AML-193 (cell line): ENCODE measurements at places on chromosomes 2 and 18.

- DNase-seq: no peak
Measured at GRCh38 chr2:166328147-166328546, 47.6 kb downstream of the SCN9A start.

DNA sequence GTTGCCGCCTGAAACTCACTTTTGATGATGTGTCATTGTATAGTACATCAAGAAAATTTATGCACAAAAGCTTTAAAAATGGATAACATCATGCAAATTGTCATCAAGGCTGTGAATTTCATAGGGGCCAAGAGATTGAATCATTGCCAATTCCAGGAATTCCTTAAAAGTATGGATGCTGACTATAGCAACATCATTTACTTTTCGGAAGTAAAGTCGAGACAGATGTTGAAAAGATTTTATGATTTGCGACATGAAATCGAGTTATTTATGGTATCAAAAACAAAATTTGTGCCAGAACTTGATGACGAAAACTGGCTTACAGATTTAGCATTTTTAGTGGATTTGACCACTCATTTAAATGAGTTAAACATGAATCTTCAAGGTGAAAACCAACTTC is 56.3 kb downstream of the ASB1 start:
- DNase-seq: no peak

DNA sequence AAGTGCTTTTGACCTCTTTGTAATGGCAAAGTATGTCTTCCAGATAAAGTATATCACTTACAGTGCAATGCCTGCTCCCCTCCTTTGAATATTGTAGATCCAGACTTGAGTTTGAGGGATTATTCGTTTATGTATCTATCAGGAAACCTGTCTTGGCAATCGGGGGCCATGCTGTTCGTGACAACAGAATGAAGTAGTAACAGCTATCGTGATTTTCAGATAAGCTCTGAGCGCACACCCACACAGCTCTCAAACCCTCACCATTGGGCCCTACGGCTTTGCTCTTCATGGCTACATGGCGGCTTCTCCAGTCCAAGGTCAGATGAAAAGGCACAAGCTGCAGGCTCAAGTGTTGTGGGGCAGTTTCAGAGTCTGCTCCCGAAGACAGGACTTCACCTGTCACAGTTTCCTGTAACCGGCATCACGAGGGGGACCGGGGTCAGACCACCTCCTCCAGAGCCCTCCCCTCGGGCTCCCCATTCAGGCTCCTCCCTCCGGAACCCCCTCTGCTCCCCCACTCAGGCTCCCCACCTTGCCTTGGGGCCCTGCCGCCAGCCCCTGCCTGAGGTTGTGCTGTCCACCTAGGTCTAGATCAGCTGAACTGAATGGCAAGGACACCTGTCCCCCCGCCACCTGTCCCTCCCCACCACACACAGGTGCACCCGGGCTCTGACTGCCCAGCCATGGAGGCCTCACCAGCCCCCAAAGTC is 292.5 kb upstream of the SALL3 start:
- no peak for DNase-seq

DNA sequence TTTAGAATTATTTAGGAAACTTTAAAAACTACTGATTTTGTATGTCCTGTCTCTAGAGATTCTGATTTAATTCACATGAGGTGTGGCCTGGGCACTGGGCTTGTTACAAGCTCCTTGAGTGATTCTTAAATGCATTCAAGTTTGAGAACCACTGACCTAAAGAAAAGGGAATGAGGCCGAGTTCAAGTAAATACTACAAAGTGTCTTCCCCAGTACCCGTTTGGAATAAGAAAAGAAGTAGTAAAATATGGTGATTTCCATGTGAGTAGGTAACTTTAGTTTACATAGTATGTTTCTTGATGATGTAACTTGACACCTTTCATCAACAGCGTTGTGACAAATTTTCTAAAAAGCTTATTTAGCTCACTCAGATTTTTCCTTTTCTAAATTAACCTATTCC is 1022.9 kb upstream of the NRXN1 start:
- DNase-seq: no peak

- no peak for DNase-seq
Measured at GRCh38 chr2:30764021-30764800, 43.0 kb downstream of the CAPN13 start.

GRCh38 chr2:219106251-219106650 is 45.5 kb upstream of the IHH start:
- DNase-seq: no peak
